Tibial nerve (tissue), 4 donors: ENCODE measurements at places on chromosomes 4 and X. TPM values are rescaled to one million over a fixed set of nuclear protein-coding genes. Genes with fewer than 3 reads are reported as not detected.

DNA sequence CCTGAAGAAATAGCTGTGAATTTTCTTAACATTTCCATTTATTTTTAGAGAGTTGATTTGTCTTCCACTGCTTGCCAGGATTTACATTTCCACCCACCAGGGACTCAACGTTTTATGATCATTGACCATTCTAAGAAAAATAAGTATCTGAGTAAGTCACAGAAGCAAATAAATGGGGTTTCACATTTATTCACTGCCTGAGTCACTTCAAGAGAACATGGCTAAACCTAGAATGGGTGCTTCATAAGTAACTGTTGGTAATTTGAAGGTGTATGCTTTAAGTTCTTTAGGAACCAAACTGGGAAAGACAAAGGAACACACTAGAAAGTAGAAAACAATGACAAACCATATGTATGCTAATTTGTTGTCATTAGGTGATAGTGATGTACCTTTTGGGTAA, 43.2 kb upstream of the GRIA3 start:
- DNase-seq = no peak
- no peaks in the 10 kb centered on the region for H3K4me1 ChIP-seq
- no peak overlapping the region for H3K27ac ChIP-seq
- no peaks in the 10 kb centered on the region for H3K27me3 ChIP-seq
- H3K4me3 ChIP-seq = no peak overlapping the region

The KLHL15 gene
- total RNA-seq = 7.6 TPM

The NLGN3 gene
- total RNA-seq = 10.9 TPM

The MORC4 gene
- total RNA-seq = 27.1 TPM

GRCh38 chr4:94931626-94932025, 173.9 kb downstream of the BMPR1B start:
- no peak overlapping the region for H3K27ac ChIP-seq
- H3K27me3 ChIP-seq = no peaks in the 10 kb centered on the region
- H3K36me3 ChIP-seq = no peaks in the 10 kb centered on the region
- no peak for DNase-seq
- H3K4me3 ChIP-seq = no peak overlapping the region
- H3K4me1 ChIP-seq = no peaks in the 10 kb centered on the region

The FHL1 gene
- 246 TPM for total RNA-seq

DNA sequence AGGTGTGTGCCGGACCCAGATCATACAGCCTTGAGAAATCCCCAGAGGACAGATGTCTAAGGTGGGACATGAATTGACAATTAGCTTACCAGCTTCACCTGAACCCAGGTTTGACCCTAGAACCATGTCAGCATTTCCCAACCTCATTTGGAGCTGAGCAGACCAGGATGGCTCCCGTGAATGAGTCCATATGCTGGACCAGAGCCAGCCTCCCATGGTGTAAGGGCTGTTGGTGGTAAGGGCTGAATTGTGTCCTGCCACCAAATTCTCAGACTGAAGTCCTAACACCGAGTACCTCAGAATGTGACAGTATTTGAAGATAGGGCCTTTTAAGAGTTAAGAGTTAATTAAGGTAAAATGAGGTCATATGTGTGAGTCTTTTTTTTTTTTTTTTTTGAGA, 88.3 kb downstream of the SLC34A2 start:
- H3K36me3 ChIP-seq = no peaks in the 10 kb centered on the region
- H3K4me1 ChIP-seq = no peaks in the 10 kb centered on the region
- H3K27me3 ChIP-seq = no peaks in the 10 kb centered on the region
- no peak for DNase-seq
- no peak overlapping the region for H3K4me3 ChIP-seq
